ENCODE measurements at places on chromosomes 5 and 9.

DNA sequence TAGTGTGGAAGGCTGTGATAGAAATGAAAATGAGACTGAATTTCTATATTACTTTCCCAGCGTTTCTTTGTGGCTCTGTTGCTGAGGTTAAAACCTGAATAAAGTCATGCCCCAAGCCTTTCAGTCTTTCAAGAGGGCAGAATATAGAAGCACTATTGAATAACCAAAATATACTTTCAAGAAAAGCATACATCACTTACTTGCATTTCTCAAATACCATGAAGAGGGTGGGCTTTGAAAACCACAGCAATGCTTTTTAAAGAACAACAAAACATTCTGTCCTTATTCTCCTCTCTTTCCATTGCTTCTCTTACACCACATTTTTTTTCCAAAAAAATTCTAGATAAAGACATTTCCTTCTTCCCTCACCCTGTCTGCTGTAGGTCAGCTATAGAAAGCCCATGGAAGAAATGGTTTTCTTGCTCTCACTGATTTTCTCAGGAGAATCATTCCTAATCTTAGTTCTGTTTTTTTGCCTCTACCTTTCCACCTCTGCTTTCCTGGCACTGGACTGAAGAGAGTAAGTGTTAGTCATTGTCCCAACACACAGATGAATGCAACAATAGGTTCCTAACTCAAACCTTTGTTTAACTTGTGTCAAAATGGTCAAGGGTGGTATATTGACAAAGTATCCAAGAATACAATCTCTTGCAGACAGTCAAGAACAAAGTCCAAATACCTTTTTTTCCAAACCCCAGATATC, 51.6 kb downstream of the NUDT12 start:
- DNase-seq, result no peak

DNA sequence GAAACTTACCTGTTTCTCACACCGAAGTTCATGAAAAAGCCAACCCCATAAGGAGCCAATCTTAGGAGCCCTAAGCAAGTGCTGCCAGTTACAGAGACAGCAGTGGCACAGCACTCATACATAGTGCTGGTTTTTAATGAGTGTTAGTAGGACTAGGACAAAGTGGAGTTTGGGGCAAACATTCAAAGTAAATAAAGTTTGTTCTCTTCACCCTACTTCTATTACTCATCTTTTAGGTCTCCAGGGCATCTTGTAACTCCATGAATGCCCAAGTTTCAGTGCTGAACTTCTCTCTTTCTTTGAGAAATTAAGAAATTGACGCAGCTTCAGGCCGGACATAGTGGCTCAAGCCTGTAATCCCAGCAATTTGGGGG, 584.7 kb downstream of the EBF1 start:
- DNase-seq, result no peak

GRCh38 chr9:105251733-105252404, 7.4 kb downstream of the SLC44A1 start:
- DNase-seq, result no peak

DNA sequence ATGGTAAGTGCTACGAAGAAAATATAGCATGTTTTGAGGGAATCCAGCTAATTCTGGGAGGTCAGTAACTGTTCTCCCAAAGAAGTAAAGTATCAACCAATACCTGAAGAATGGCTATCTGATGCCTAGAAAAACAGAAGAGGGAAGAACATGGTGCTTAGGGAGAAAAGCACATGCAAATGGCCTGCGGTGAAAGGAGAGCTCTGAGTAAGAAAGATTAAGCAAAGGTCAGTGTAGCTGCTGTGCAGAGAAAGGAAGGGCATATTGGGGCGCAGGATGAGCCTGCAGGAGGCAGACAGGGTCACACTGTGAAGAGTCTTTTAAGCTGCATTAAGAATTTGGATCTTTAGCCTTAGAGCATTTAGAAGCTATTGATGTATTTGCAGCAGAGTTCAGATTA, 11.0 kb downstream of the ADRB2 start:
- DNase-seq, result no peak

- DNase-seq, result peak; percentile 18
Measured at GRCh38 chr5:76175051-76175666, 92.0 kb downstream of the SV2C start.

- no peak for DNase-seq
Measured at GRCh38 chr5:68431601-68432337, 216.2 kb downstream of the PIK3R1 start.

Data from T follicular helper cell (primary cell).